ENCODE measurements at places on chromosomes 1 and 21. TPM values are rescaled to one million over a fixed set of nuclear protein-coding genes. Genes with fewer than 3 reads are reported as not detected.

The CACNA1S gene
- 0.18 TPM for total RNA-seq

DNA sequence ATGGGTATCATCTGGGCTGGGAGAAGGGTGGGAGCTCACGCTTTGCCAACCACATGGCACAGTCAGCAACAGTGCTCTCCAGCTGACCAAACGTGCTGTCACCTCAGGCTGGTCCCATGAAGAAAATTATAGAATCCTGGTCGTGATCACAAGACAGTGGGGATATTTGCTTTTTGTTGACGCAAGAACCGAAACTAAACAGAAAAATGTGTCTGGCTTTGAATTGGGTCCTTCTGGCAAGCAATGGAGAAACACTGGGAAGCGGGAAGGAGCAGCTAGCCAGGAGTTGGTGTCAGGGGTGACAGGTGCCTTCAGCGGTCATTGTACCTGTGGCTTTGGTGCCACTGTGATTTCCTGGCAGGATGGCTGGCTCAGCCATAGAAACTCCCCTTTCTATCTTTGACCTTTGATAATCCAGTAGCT, 304.8 kb downstream of the PAPPA2 start:
- no peaks in the 10 kb centered on the region for H3K27me3 ChIP-seq
- no peak for DNase-seq
- H3K36me3 ChIP-seq: no peaks in the 10 kb centered on the region
- no peak overlapping the region for H3K4me3 ChIP-seq
- H3K27ac ChIP-seq: no peak overlapping the region

DNA sequence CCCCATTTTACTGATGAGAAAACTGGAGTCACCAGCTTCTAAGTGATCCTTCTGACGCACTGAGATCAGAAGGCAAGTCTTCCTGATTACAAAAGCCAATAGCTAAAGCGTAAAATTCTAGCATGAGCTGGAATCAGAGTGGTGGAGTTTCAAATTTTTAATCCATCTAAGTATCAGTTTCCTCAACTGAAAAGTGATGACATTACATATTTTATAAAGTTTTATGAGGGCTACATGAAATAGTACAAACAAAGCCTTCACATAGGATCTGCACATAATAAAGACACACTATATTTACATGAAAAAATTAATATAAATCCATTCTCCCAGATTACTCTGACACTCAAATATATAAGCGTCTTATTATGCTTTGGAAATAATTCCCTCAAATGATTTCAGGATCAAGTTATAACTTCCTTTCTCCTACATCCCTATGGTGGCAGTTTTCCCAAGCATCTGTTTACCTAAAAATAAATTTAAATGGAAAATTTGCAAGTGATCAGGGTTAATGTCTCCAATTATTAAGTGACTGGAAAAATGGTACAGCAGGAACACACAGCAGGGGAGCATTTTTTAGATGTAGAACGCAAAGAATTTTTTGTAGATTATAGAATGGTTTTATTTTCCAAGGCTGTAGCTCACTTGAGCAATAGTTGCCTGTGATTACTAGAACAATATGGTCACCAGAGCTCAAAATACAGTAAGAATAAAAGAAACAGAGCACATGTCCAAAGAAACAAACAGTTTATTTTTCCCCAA, 490.4 kb upstream of the C1orf87 start:
- no peaks in the 10 kb centered on the region for H3K36me3 ChIP-seq
- no peaks in the 10 kb centered on the region for H3K4me1 ChIP-seq
- no peaks in the 10 kb centered on the region for H3K27me3 ChIP-seq
- no peak overlapping the region for H3K4me3 ChIP-seq

DNA sequence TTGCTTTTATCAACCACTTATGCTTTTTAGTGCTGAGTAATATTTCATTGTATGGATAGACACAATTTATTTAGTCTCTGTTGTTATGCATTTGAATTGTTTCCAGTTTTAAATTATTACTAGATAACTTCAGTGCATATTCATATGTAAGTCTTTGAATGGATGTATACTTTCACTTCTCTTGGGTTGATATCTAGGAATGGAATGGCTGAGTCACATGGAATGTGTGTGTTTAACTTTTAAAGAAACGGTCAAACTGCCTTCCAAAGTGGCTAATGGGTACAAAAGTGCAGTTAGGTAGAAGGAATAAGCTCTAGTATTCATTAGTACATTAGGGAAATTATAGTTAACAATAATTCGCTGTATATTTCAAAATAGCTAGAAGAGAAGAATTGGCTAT, 82.4 kb downstream of the NPHS2 start:
- H3K27me3 ChIP-seq: no peaks in the 10 kb centered on the region
- no peak for DNase-seq
- no peak overlapping the region for H3K27ac ChIP-seq
- H3K4me1 ChIP-seq: no peaks in the 10 kb centered on the region
- H3K36me3 ChIP-seq: no peaks in the 10 kb centered on the region

The TAL1 gene
- total RNA-seq: 4.5 TPM

The FNDC10 gene
- not detected for total RNA-seq

- no peak overlapping the region for H3K4me3 ChIP-seq
- no peaks in the 10 kb centered on the region for H3K27me3 ChIP-seq
- DNase-seq: no peak
Measured at GRCh38 chr1:203671047-203671446, 44.4 kb downstream of the ATP2B4 start.

The PCBP3 gene
- not detected for total RNA-seq

The MRTO4 gene
- 5.8 TPM for total RNA-seq

- H3K36me3 ChIP-seq: peaks cover 10% of the 10 kb centered on the region
- H3K4me1 ChIP-seq: peaks cover 6% of the 10 kb centered on the region
- H3K4me3 ChIP-seq: no peak overlapping the region
- H3K27ac ChIP-seq: no peak overlapping the region
- no peaks in the 10 kb centered on the region for H3K27me3 ChIP-seq
Measured at GRCh38 chr1:224198572-224198971, 15.5 kb downstream of the DEGS1 start.

- no peak for DNase-seq
- no peak overlapping the region for H3K27ac ChIP-seq
- H3K36me3 ChIP-seq: peaks cover 98% of the 10 kb centered on the region
- no peaks in the 10 kb centered on the region for H3K27me3 ChIP-seq
- no peak overlapping the region for H3K4me3 ChIP-seq
Measured at GRCh38 chr1:40988280-40988679, 8.8 kb downstream of the CTPS1 start.

- no peak overlapping the region for H3K27ac ChIP-seq
- H3K4me1 ChIP-seq: no peaks in the 10 kb centered on the region
- no peaks in the 10 kb centered on the region for H3K36me3 ChIP-seq
- H3K4me3 ChIP-seq: no peak overlapping the region
- no peaks in the 10 kb centered on the region for H3K27me3 ChIP-seq
Measured at GRCh38 chr1:194052514-194053338, 866.3 kb upstream of the B3GALT2 start.

DNA sequence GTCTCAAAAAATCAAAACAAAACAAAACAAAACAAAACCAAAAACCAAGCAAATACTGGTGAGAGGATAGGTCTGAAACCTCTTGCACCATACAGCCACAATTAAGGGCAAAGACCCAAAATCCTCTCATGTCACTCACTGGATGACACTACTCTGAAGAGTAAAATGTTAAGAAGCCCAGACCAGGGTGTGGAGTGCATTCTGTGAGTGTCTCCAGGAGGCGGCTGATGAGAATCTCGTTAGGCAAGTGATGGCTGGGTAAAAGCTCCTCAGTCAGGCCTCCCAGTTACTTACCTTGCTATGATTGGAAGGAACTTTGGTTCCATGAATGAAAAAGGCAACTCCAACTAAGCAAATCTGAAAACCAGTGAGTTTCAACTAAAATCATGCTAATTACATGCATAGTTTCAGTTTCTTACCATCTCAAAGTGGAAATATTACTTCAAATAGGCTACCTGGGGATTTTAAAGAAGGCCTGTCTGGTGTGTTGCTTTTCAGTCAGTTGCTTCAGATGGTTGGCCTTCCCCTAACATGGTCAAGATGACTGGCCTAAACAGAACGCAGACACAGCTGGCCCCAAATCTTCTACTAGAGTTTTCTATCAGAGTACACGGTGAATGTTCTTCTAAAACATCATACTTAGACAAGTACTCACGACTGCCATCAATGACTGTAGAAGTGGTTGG, 95.1 kb downstream of the KIAA0319L start:
- H3K36me3 ChIP-seq: peaks cover 98% of the 10 kb centered on the region
- DNase-seq: no peak
- no peaks in the 10 kb centered on the region for H3K27me3 ChIP-seq
- H3K27ac ChIP-seq: no peak overlapping the region
- H3K4me3 ChIP-seq: no peak overlapping the region

DNA sequence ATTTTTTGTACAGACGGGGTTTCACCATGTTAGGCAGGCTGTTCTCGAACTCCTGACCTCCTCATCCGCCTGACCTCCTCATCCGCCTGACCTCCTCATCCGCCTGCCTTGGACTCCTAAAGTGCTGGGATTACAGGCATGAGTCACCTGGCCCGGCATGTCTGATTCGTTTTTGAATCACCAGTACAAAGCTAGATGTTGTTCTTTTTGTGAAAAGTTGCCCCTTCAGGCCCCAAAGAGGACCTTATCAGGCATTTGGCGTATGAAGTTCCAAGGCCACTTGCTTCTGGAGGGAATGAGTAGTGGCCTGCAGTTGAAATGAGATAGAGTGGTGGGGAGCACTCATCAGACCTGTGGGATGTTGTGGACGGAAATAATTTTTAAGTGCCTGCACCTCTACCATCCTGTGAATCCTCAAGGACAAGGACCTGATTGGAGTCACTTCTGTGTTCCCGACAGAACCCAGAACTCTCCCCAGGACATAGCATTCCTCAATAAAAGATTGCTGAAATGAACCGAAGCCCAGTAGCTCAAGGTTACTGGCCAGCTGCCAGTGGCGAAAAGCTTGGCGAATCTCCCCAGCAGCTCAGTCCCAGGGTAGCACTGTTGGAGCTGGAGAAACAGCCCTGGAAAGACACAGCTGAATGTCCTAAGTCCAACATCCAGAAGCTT, 50.1 kb downstream of the NDUFS5 start:
- no peak overlapping the region for H3K4me3 ChIP-seq
- DNase-seq: peak; percentile 69
- peak overlapping the region; percentile 73 for H3K27ac ChIP-seq
- H3K27me3 ChIP-seq: peaks cover 14% of the 10 kb centered on the region
- peaks cover 16% of the 10 kb centered on the region for H3K4me1 ChIP-seq

GRCh38 chr21:41894922-41895557, 15.9 kb upstream of the PRDM15 start:
- peak overlapping the region; percentile 17 for H3K27ac ChIP-seq
- H3K4me1 ChIP-seq: peaks cover 12% of the 10 kb centered on the region
- DNase-seq: peak; percentile 44
- no peak overlapping the region for H3K4me3 ChIP-seq
- H3K36me3 ChIP-seq: peaks cover 62% of the 10 kb centered on the region

The SDF4 gene
- 65.3 TPM for total RNA-seq

GRCh38 chr1:107132195-107132594, 8.6 kb upstream of the NTNG1 start:
- no peak for DNase-seq
- H3K36me3 ChIP-seq: no peaks in the 10 kb centered on the region
- no peak overlapping the region for H3K27ac ChIP-seq
- H3K4me3 ChIP-seq: no peak overlapping the region
- H3K27me3 ChIP-seq: no peaks in the 10 kb centered on the region
- no peaks in the 10 kb centered on the region for H3K4me1 ChIP-seq

The OLIG1 gene
- not detected for total RNA-seq

GRCh38 chr1:56516539-56517252, 62.7 kb downstream of the PLPP3 start:
- no peaks in the 10 kb centered on the region for H3K27me3 ChIP-seq
- peak overlapping the region; percentile 74 for H3K27ac ChIP-seq
- no peak overlapping the region for H3K4me3 ChIP-seq
- H3K4me1 ChIP-seq: peaks cover 53% of the 10 kb centered on the region
- peak; percentile 93 for DNase-seq
- peaks cover 12% of the 10 kb centered on the region for H3K36me3 ChIP-seq

GRCh38 chr1:147515045-147515869, 26.0 kb upstream of the BCL9 start:
- peak; percentile 31 for DNase-seq
- no peak overlapping the region for H3K4me3 ChIP-seq
- no peaks in the 10 kb centered on the region for H3K27me3 ChIP-seq
- H3K36me3 ChIP-seq: no peaks in the 10 kb centered on the region
- H3K4me1 ChIP-seq: peaks cover 4% of the 10 kb centered on the region

The C1orf141 gene
- total RNA-seq: not detected

- H3K4me3 ChIP-seq: peak overlapping the region; percentile 89
- no peak for DNase-seq
- no peaks in the 10 kb centered on the region for H3K27me3 ChIP-seq
- peaks cover 19% of the 10 kb centered on the region for H3K36me3 ChIP-seq
Measured at GRCh38 chr1:117930484-117930883, 945 bp downstream of the WDR3 start.

DNA sequence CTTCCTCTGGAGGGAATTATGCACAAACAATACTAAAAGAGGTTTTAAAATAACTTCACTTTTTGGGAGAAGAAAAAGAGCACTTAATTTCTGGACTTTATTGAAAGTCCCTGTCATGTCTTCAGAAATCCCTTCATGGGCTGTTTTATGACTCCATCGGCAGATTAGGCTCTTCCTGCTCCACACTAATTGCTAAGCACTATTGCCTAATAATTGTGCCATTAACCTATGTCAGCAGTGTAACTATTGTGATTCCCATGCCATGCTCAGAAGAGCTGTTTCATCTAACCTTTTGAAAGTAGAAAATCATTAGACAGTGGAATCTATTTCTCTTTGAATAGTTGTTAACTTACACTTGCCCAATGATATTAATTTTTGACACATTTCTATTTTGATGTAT, 489.3 kb upstream of the RUNX1 start:
- H3K4me3 ChIP-seq: no peak overlapping the region
- no peak for DNase-seq
- no peak overlapping the region for H3K27ac ChIP-seq

GRCh38 chr1:14836426-14837140, 238.1 kb downstream of the KAZN start:
- DNase-seq: no peak
- H3K4me3 ChIP-seq: no peak overlapping the region
- H3K4me1 ChIP-seq: no peaks in the 10 kb centered on the region
- H3K36me3 ChIP-seq: no peaks in the 10 kb centered on the region
- H3K27me3 ChIP-seq: no peaks in the 10 kb centered on the region

The DNAJC6 gene
- total RNA-seq: 7.5 TPM

The SHISA4 gene
- total RNA-seq: 3.3 TPM

The SPATA21 gene
- not detected for total RNA-seq

The VWA5B1 gene
- total RNA-seq: not detected

- H3K27me3 ChIP-seq: no peaks in the 10 kb centered on the region
- no peak for DNase-seq
- no peak overlapping the region for H3K27ac ChIP-seq
- no peaks in the 10 kb centered on the region for H3K4me1 ChIP-seq
Measured at GRCh38 chr1:171179318-171180227, 5.5 kb upstream of the FMO2 start.

Measured in stomach (tissue), 19 donors.